ENCODE measurements at places on chromosomes 4 and X.

DNA sequence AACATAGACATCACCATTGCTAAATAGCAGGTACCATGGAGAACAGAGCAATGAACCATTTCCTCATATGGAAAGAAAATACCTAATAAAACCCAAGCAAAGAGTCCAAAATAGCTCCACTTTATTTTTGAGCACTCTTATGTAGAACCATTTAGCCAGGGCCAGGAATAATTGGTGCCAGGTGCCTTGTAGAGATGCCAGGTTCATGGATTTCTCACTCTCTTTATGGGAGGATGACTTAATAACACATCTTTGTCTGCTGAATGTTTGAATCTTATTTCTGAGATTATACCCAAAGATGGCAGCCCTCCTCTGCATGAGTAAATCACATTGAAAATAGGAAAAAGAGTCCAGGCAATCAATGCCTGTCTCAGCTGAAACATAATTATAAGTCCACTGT lies 212.3 kb upstream of the SFRP2 start:
- no peak for DNase-seq

DNA sequence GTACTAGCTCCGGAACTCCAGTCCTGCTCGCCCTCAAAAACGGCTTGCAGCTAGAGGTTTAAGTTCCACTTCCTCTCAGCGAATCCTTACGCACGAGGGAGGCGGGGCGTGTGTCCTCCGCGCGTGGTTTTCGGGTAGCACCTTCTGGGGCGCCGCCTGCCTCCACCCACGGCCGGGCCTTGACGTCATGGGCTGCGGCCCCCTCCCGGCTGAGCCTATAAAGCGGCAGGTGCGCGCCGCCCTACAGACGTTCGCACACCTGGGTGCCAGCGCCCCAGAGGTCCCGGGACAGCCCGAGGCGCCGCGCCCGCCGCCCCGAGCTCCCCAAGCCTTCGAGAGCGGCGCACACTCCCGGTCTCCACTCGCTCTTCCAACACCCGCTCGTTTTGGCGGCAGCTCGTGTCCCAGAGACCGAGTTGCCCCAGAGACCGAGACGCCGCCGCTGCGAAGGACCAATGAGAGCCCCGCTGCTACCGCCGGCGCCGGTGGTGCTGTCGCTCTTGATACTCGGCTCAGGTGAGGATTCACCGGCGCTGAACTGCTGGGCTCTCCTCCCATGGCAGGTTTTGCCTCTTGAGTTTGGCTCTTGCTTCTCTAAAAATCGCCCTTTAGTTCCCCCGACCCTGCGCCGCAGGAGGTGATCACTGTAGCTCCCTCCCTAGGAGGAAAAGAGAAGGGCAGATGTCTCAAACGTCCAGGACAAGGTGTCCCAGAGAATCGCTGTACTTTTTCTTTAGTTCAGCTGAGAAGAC lies at the start of gene AREG:
AREG (plus strand) TSS at position 246 of the 752 bp plus-strand sequence; CDS start at position 456, 210 bp downstream.
- peak; percentile 94 for DNase-seq

DNA sequence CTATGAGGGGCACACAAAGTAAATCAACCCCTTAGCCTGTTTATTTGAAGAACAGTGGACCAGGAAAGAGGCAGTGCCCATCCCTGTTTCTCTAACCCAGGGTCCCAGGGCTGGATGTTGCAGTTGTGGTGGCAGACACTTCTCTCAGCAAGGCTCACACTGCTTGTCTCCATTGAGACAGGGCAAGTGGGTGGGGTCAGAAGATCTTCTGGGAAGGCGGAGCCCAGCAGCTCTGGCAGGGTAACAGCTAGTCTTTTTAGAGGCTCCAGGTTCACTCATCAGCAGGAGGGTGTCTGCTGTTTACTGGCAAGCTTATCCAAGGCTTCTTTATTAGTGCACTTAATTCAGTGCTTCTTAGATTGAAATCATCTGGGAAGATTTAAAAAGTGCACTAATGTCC lies 659.8 kb upstream of the DIPK2B start:
- no peak for DNase-seq

DNA sequence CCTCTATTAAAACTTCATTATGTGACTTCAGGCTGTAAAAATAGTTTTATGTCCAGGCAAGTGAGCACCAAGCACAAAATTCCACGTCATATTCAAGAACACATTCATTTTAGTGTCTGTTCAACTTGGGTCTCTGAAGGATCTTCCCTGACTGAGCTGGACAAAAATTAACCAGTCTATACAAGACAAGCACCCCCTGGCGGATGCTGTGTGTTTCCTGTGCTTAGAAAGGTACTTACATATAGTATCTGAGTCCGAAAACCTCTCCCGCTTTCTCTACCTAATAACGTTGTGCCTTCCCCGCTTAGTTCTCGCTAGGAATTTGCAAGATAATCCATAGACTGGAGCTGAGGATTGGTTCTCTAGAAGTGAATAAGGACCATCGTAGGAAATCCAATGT lies 2214.5 kb upstream of the TENM3 start:
- peak; percentile 2 for DNase-seq

GRCh38 chrX:140715787-140716186 lies 6.2 kb downstream of the LINC00632 start:
- no peak for DNase-seq

DNA sequence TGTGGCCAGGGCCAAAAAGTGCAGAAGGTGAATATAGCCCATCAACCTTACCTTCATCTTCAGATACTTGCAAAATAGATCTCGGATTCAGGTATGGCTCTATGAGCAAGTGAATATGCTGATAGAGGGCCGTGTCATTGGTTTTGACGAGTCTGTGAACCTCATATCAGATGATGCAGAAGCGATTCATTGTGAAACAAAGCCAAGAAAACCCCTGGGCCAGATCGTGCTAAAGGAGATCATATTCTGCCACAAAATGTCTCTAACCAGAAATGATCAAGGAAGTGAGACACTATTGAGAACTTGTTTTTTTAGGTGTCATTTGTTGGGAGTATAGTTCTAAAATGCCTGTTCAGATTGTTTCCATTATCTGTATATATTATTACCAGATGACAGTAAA lies 48.3 kb downstream of the PDK3 start:
- no peak for DNase-seq

GRCh38 chr4:121685257-121685656 lies 11.5 kb downstream of the ANXA5 start:
- peak; percentile 47 for DNase-seq

- DNase-seq, result no peak
These were observed 95.4 kb downstream of the NYX start for GRCh38 chrX:41542536-41542935.

GRCh38 chr4:152564336-152564735 lies 28.4 kb upstream of the FBXW7 start:
- DNase-seq, result no peak

DNA sequence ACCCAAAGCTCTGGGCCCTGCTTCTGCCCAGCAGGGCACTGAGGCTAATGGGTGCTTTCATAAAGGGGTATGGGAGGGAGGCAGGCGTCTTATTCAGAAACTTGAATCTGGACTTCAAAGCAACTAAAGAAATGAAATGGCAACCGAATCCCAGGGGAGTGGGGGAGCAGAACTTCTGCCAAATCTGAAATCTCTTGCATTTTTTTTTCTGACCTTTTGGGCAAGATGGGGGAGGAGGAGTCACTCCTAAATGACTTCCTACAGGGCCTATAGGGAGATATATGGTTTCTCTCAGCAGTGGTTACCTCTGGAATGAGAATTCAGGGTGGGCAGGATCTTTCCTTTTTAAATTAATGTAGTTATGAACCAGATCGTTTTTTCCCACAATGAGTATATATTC lies 30.6 kb upstream of the KIAA1210 start:
- DNase-seq, result no peak

- no peak for DNase-seq
These were observed 8.3 kb downstream of the S100G start for GRCh38 chrX:16658284-16658683.

DNA sequence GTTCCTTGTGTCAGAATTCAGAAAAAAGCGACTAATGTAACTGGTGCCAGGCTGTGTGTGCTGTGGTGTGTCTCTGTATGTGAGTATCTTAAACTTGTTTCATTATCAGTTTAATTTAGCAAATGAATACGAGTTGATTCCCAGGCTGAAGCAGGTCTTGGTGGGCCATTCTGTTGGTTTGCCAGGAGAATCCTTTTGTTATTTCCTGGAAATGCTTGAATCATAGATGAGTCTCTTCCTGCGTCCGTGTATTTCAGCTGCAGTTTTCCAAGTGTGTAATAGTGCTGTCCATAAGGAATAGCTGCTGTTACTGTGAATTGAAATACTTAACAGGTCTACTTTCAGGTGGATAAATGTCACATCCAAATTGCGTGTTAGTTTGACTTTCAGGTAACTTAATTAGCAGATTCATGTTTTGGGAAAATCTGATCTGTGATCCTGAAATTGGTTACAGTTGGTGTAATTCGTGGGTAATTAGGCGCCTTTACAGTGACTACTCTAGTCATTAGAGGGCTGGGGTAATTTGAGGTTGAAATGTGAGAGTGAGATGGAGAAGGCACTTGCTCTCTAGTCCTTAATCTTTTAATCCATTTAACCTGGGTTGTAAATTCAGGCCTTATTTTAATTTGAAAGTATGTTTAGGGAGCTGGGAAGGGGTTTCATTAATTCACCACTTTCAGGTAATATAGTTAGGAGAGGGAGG lies 23.8 kb downstream of the TMEM131L start:
- no peak for DNase-seq

DNA sequence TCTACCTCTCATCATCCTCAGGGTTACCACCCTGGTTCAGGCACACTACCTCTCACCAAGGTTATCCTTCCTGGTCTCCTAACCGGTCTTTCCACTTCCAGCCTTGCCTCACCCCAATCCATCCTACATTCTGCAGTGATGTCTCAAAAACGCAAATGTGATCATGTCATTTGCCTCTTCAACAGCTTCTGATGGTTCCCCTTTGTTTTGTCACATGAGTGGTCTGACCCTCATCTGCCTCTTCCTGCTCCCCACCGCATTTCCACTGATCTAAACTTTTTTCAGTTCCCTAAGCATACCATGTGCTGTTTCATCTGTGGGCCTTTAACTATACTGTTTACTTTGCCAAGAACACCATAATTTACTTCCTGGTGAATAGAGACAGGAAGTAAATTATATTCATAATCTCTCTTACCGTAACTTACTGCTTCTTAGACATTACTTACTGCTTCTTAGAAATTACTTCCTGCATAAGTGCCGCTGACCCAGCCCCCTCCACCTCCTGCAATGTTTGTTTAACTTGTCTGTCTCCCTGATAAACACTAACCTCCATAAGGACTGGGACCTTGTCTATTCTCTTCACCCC lies 27.1 kb upstream of the NSUN7 start:
- peak; percentile 84 for DNase-seq

- no peak for DNase-seq
These were observed 170.9 kb upstream of the PCDH18 start for GRCh38 chr4:137703195-137703594.

- DNase-seq, result no peak
These were observed 190.8 kb upstream of the GK2 start for GRCh38 chr4:79598801-79599200.

DNA sequence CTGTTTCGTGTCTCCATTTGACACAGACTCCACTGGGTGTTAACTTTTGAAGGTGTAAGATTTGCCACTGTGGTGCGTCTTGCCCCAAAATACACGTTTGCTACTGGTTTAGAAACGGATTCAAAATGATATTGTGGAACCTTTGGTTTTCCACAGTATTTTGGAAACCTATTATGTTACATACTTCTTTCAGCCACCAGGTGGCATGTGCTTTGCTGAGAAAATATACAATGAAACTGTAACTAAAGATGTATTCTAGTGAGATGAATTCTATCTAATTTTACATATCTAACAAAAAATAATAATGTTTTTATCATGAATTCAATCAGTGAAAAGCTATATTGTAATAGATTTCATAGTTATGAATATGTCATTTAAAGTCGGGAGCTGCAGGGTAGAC lies 28.4 kb upstream of the SLITRK4 start:
- DNase-seq, result peak; percentile 11

DNA sequence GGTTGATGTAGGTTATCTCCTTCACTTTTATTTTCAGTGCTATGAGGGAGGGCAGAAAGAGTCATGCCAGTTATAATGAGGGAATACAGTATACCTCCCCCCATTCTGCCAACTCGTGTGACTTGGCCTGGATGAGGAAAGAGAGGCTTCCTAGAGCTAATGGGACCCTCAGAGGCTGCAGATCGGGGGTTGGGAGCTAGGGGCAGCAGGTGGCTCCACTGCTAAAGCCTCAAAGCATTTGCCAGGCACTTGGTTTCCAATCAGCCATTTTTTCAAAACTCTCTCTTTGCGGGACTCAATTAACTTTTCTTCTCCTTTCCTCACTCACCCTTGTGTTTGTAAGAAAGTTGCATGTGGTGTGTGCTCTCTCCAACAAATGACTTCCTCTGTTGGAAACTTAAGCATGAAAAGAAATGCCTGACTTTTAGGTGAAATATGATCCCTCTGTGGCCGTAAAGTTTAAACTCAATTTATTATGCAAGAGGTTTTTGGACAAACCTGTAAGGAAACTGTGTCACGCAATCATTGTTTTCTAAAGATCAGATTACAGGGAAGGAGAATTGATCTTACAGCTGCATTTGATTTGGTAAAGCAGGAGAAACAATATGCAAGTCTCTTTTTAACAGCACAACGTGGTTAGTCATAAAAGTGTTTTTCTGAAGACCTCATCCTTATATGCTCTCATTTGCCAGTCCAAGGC lies 7.0 kb downstream of the SFRP2 start:
- DNase-seq, result no peak

- no peak for DNase-seq
These were observed 6.2 kb downstream of the CCKAR start for GRCh38 chr4:26484032-26484515.

GRCh38 chrX:38563030-38563429 lies 1.7 kb downstream of the TSPAN7 start:
- no peak for DNase-seq

- no peak for DNase-seq
These were observed 124.9 kb downstream of the PTTG2 start for GRCh38 chr4:38084877-38085711.

DNA sequence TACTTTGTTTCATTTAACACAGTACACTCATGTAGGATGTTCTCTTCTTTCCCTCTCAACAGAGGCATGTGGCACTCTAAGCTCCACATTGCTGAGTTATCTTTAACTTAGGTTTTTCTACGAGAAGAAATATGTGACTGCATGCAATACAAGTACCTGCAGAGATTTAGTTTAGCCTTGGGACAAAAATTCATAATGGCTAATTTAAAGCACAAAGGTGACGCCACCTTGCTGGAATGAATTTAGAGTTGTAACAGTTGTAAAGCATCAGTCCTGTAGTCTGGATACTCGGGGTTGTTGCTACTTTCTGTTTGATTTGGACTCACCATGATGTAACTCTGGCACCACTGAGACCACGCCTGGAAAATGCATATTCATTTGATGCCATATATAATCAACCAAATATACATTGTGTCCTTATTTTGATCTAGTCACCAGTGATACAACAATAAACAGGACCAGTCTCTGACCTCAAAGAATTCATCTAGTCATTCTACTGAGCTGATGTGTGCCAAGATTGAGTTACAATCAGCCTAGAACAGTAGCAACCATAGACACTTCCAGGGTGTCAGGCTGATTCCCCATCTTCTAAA lies 451.0 kb upstream of the ZFP42 start:
- DNase-seq, result no peak

DNA sequence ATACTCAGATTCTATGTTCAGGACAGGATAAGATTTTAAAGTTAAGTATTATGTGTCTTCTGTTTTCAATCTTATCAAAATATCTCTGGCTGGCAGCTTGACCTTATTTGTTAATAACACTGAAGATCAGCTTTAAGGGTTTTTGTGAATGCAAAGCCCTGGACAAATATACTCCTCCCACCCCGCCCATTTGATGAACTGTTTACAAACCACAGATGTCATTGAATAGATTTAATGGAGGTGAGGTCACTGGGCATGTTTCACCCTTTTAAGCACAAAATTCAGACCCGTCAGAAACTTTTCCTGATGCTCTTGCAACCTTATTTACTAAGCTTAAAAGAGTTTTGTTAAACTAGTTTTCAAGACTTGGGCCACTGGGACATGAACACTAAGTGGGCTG lies 10.1 kb upstream of the CXCL8 start:
- no peak for DNase-seq

Measured in suppressor macrophage treated with lipopolysaccharide for 1 hour (primary cell).